ENCODE measurements at places on chromosomes 2 and 18. TPM values are rescaled to one million over a fixed set of nuclear protein-coding genes. Genes with fewer than 3 reads are reported as not detected.

GRCh38 chr18:35355140-35355618, 11.0 kb upstream of the ZNF24 start:
- peak; percentile 83 for DNase-seq

GRCh38 chr18:48975817-48976649, 25.3 kb upstream of the SMAD7 start:
- DNase-seq, result peak; percentile 60

GRCh38 chr2:4782647-4783046, 909.5 kb upstream of the SOX11 start:
- no peak for DNase-seq

The RAD51AP2 gene
- 0.38 TPM for polyA plus RNA-seq

The ZSWIM2 gene
- not detected for polyA plus RNA-seq

The FLACC1 gene
- polyA plus RNA-seq, result 3.1 TPM

DNA sequence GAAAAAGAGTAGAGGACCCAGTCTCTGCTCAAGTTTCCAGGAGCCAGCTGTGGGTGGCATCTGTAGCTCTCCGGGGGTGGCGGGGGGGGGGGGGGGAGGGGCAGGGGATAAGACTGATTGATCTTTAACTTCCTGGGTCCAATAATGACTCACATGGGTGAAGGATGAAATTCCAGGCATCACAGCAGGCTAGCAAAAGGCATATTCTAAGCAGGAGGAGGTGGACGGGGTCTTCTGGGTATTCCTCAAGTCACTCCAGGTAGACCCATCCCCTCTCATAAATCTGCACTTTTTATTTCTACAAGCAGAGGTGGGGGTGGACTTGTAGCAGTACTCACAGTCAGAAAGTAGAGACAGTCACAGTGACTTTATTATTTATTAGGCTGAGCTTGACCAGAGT, 85.5 kb upstream of the TMEM247 start:
- no peak for DNase-seq

DNA sequence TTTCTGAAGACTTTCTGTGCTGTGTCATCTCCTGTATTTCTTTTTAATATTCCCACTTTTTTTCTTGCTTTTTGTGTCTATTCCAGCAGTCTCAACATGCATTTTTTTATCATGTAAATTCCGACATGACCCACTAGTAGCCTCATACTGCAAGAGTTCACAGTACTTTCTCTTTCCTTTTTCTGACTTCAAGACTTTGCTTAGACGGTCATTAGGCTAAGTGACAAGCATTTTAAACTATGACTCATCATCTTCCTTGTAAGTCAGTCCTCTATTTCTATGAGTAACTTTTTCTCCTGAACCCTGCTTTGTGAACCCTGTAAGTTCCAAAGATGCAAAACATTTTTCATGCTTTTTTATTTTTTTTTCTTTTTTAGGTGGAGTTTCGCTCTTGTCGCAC, 381.2 kb downstream of the TXNL1 start:
- DNase-seq, result no peak

The BOLL gene
- polyA plus RNA-seq, result 0.22 TPM

The NBAS gene
- 67.3 TPM for polyA plus RNA-seq

- no peak for DNase-seq
These were observed at the start of gene SPP2 for GRCh38 chr2:234050455-234051135. TSS of gene SPP2 (plus strand) at chr2:234050702. CDS start at chr2:234050787, 85 bp downstream.

The ZNG1B gene
- polyA plus RNA-seq, result 65.8 TPM

GRCh38 chr2:84873350-84873749, 7.5 kb downstream of the TRABD2A start:
- DNase-seq, result no peak

DNA sequence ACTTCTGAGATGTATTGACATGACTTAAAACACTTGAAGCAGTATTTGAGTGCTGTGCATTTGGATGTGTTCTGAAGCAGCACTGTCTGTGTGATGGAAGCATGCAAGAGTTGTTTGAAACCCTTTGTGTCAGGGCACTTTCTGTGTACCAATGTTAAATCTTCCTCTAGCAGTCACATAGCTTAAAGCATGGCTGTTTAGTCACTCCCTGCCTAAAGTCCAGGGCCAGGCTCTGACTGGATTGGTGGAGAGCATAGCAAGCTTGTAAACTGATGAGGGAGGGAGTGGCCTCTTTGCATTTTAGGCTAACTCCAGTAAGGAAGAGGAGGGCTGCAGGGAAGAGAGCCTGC, 73.5 kb downstream of the MYO1B start:
- peak; percentile 44 for DNase-seq

The ZNF396 gene
- polyA plus RNA-seq, result 7.2 TPM

The PRKAG3 gene
- 0.15 TPM for polyA plus RNA-seq

DNA sequence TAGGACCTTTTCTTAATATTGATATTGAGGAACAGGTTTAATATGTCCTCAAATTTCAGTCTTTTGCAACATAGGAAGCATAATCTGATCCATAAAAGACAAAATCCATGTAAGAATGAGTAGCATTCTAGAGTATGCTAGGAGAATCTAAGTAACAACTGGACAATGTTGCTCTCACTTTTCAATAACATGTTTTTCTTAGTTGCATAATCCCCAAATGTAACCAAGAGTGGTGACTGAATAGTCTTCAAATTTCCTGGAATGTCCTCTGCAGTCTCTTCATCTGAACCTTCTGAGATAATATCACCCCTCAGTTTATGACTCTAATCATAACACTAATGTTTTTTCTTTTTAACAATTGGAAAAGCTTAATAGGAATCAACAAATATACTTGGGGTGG, 110.0 kb upstream of the ZEB2 start:
- no peak for DNase-seq

The TGFA gene
- polyA plus RNA-seq, result 19.4 TPM

The MBD2 gene
- 129 TPM for polyA plus RNA-seq

DNA sequence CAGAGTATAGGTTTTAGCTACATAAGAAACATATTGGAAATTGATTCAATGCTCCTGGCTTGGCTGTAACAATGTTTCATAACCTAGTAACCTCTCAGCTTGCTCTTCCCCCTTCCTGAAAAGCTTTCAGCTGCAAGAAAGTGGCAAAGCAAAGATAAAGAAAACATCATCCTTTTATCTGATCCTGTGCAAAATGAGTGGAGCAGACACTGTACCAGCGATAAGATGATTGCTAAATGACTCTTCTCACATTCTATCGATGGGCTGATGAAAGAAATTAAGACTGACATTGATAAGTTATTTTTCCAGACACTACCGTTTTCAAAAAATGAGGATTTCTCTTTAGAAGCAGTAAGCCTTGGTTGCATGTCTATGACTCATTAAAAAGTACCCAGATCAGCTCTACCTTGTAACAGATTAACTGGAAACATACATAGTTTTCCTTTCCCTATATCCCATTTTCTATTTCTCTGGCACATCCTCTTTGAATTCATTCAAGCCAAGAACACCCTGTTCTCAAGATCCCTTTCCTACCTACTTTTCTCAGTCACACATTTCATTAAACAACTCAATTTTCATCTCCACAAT, 87.1 kb upstream of the LYPD1 start:
- DNase-seq, result no peak

The ZNF2 gene
- 9.0 TPM for polyA plus RNA-seq

GRCh38 chr2:203453858-203454451, 81.1 kb downstream of the RAPH1 start:
- peak; percentile 51 for DNase-seq

DNA sequence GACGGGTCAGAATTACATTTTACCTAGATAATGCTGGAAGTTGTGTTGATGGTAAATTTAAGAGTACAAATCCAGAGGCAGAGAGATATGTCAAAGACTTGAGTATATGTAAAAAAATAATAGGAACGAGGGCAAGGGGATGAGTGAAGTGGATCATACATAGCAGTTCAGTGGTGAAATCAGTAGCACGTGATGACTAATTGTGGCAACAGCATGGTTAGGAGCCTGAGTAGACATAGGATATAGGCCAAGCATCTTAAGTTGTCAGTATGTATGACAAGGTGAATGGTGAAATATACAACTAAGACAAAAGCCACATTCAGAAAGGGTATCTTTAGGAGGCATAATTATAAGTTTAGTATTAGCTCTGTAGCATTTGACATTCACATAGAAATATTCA, 826.5 kb upstream of the PIK3C3 start:
- DNase-seq, result no peak

The GCKR gene
- polyA plus RNA-seq, result 0.10 TPM

- DNase-seq, result no peak
These were observed 275.3 kb upstream of the RAB12 start for GRCh38 chr18:8333961-8334360.

- DNase-seq, result no peak
These were observed 33.7 kb upstream of the NTSR2 start for GRCh38 chr2:11703700-11704099.

DNA sequence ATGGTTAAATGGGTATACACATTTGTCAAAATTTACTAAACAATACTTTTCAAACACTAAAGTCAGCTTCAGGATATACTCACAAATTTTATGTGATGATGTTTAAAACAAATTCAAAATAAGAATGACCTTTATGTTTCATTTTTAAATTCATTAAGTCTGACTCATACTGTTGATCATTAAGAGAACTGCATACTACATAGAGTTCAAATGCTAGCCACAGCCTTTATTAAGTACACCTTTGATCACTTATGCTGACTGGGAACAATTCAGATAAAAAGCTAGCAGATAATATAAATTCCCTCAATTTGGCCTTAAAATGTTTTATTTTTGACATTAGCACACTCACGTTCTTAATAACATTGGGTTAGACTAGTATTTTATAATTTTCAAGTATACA, 14.1 kb downstream of the LMAN1 start:
- no peak for DNase-seq

The HOXD1 gene
- polyA plus RNA-seq, result 10.1 TPM

The VIT gene
- 0.13 TPM for polyA plus RNA-seq

- DNase-seq, result peak; percentile 88
These were observed at the start of gene SLC40A1 for GRCh38 chr2:189580658-189581353. TSS of gene SLC40A1 (minus strand) at chr2:189580786. CDS start at chr2:189580460, 326 bp downstream.

The STON1 gene
- 39.3 TPM for polyA plus RNA-seq

The GALR1 gene
- polyA plus RNA-seq, result 0.15 TPM

- no peak for DNase-seq
These were observed 13.1 kb downstream of the TET3 start for GRCh38 chr2:73997813-73998212.

DNA sequence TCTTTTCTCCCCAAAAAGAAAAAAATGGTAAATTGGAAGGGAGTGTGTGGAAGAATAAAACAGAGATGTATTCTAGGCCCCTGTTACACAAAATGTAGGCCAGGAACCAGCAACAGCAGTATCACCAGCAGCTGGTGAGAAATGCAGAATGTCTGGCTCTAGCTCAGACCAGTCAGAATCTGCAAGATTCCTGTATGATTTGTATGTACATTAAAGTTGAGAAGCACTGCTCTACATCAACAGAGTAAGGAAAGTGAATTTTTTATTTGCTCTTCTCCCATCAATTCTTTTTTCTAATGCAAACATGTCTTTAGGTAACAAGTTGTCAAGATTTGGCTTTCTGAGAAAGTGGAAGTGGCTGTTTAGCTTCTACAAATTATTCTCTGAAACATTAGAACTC, 235.4 kb upstream of the FANCL start:
- no peak for DNase-seq

GRCh38 chr18:40949114-40949950, 1005.7 kb upstream of the PIK3C3 start:
- DNase-seq, result no peak

GRCh38 chr2:59490994-59491393, 1062.5 kb downstream of the BCL11A start:
- DNase-seq, result no peak

GRCh38 chr2:69998761-69999160, 37.3 kb upstream of the ASPRV1 start:
- DNase-seq, result no peak

DNA sequence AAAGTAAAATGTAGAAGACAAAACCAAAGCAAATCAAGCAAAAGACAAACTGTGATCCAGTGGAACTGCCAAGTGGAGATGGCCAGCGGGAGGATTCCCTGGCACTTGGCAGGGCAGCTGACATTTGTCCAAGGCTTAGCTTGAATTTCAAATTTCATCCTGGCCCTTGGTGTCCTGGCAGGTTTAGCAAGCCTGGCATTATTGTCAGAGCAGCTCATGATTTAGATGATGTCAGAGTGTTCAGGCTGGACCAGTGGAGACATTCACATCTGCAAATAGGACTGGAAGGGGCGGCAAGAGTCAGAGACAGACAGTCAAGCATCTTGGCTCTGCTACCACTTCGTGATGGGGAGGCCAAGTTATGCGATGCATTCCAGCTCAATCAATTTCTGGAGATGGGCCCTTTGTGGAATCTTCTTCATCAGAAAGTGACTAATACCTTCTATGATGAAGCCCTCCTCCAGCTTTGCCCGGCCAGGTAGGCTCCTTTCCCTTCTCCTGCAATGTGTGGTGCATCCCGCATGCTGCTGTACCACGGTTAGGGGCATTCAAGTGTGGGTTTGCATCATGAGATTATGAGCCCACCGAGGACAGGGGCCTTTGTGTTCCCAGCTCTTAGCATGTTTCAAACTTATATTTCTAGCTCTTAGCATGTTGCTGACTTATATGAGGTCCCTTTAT, 199.7 kb downstream of the ANKRD30B start:
- no peak for DNase-seq

DNA sequence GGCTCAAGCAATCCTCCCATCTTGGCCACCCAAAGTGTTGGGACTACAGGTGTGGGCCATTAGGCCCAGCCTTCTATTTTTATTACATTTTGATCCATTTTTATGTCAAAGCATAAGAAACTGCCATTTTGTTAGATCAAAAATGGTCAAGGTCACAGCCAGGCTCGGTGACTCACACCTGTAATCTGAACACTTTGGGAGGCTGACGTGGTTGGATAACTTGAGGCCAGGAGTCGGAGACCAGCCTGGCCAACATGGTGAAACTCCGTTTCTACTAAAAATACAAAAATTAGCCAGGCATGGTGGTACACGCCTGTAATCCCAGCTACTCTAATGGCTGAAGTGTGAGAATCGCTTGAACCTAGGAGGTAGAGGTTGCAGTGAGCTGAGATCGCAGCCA, 49.2 kb downstream of the EEF1B2 start:
- DNase-seq, result no peak
